ENCODE measurements at places on chromosomes 6 and 20.

DNA sequence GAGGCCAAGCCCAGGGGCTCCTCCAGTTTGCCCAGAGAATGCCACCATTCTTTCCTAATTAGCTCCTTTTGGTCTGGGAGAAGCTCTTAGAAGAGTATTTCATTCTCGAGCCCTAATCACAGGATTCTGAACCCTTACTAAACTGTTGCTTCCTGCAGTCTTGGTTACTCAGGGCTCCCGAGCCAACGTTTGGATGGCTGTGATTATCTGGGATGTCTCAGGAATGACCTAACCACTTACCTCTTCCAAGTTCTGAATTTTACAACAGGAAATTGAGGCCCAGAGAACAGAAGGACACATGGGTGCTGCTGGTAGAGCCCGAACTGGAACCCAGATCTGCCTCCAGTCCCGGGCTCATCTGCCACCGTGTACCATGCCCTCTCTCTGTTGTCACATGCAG lies 22.2 kb upstream of the PNPLA1 start:
- no peak for DNase-seq

GRCh38 chr6:74690365-74690764 lies 515.5 kb downstream of the COL12A1 start:
- DNase-seq: no peak

GRCh38 chr6:11463398-11463780 lies 74.2 kb upstream of the TMEM170B start:
- DNase-seq: no peak

- DNase-seq: peak; percentile 7
These were observed 29.1 kb upstream of the ZC3H12D start for GRCh38 chr6:149513915-149514314.

DNA sequence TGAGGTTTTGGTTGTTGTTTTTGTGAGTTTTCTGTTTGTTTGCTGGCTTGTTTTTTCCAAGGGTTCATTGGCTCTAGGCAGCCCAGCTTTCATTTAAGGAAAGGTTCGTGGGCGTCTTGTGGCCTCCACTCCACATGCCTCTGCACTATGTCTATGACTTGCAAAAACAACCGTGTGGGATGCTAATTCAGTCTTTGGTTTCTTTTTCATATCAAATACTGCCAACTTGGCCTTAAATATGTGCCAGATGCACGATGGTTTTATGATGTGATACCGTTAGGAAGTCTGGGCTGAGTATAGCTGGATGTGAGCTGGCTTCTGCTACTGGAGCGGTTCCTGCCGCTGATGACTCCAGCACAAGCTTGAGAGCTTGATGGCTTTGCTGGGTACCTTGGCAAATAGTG lies 96.3 kb downstream of the BMP2 start:
- peak; percentile 33 for DNase-seq

DNA sequence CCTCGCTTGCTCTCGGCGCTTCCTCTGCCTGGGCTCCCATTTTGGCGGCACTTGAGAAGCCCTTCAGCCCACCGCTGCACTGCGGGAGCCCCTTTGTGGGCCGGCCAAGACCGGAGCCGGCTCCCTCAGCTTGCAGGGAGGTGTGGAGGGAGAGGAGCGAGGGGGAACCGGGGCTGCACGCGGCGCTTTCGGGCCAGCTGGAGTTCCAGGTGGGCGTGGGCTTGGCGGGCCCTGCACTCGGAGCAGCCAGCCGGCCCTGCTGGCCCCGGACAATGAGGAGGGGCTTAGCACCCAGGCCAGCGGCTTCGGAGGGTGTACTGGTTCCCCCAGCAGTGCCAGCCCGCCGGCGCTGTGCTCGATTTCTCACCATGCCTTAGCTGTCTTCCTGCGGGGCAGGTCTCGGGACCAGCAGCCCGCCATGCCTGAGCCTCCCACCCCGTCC lies 10.2 kb upstream of the SRPK1 start:
- no peak for DNase-seq

DNA sequence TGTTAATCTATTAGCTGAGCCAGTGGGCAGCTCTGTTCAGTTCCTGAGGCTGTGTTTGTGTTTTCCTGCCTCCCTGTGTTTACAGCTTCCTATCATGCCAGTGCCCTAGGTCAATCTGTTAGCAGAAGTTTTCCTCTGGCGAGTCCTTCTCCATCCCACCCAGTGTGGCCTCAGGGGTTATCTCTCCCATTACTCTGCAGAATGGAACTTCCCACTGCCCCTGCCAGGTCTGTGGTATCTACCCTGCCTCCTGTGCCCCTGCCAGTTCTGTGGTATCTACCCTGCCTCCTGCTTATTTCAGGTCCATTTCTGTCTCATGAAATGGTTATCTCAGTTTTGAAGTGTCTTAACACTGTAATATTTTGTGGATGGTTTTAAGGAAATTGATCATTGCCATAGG lies 63.1 kb downstream of the SLX4IP start:
- no peak for DNase-seq

DNA sequence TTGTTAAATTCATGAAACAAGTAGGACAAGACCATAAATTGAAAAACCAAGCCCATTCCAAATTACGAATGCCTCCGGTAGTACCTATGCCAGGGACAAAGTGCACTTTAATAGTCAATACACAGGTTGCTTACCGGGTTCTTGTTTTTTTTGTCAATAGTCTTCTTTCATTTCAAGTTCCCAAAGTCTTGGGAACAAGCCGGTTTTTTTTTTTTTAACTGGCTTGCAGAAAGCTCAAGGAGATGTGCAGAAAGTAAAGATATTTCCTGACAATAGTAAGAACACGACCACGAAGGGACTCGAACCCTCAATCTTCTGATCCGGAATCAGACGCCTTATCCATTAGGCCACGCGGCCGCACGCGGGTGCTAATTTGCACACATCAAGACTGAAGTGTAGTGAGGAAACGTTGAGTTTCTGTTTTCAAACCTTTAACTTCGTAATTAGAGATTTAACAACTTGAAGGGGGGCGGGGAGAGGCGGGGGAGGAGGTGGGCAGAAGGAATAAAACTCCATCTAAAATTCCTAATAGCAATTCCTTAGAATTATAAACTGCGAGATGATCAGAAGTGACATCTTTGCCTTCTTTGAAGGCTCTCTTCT lies 181.0 kb downstream of the TRIM27 start:
- DNase-seq: no peak

- no peak for DNase-seq
These were observed 3.7 kb upstream of the TMEM242 start for GRCh38 chr6:157326979-157327378.

- DNase-seq: no peak
These were observed 1235.4 kb upstream of the GJE1 start for GRCh38 chr6:140897349-140897748.

- DNase-seq: no peak
These were observed 241.8 kb upstream of the BMP2 start for GRCh38 chr20:6525447-6526303.

DNA sequence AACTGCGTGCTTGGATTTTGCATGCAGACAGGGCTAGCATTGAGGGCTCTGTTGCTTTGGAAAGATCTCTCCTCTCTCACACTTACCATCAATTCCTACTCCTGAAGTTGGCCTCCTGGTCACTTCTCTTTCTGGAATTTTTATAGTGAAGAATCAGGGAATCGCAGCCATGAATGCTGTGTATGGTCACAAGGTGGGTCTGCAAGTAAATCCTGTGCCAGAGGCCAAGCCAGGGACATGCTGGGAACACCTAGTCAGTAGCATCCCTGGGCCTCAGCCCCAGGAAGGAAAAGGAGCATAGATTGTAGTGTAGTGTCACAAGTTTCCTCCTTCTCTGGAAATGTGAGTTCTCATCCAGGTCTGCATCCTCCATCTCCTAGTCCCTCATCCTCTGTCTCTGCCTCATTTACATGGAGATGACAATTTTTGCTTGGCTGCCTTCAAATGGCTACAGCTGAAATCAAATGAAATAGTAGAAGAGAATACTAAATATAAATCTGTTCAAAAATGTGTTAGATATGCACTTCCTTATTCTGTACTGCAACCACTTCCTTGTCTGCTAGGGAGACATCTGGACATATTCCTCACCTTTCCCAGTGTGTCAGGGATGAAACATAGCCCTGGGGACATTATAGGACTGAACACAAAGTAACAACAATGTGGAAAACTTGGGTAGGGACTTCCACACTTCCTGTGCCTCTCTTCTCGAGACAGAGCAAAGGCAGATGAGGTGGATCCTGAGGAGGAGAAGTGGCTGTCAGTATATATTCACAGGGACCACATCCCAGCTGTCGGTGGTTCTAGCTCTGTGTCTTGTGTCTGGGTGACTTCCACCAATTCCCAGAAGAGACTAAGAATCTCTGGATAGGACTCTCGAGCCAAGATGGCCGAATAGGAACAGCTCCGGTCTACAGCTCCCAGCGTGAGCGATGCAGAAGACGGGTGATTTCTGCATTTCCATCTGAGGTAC lies 17.0 kb downstream of the CST9 start:
- DNase-seq: no peak

DNA sequence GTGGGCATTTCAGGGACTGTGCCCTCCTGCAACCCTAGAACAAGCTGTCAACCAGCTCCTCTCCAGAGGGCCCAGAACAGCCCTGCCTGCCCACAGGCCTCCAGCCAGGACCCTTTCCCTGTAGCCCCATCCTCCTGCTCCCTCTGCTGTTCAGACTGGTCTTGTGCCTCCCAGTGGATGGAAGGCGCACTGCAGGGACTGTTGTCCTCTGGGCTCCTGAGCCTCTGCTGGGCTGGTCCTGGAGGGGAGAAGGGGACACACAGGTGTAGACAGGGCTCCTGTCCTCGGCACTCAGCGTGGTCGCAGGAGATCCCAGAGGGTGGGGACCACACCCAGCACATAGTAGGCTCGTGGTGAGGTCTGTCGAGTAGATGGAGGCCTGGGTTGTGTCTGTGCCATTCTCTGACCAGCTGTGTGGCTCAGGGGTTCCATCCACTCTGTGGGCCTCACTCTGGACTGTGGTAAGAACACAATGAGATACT lies 11.5 kb downstream of the ITPR3 start:
- peak; percentile 24 for DNase-seq

- DNase-seq: no peak
These were observed 5.4 kb downstream of the CITED2 start for GRCh38 chr6:139369068-139369467.

GRCh38 chr20:3861191-3861590 lies 14.6 kb downstream of the MAVS start:
- no peak for DNase-seq

- peak; percentile 20 for DNase-seq
These were observed 7.3 kb downstream of the ZKSCAN3 start for GRCh38 chr6:28357036-28357435.

GRCh38 chr6:43199912-43200311 lies 17.9 kb downstream of the CUL9 start:
- DNase-seq: no peak

- DNase-seq: no peak
These were observed 746.0 kb upstream of the DEFB115 start for GRCh38 chr20:30511322-30512030.

- DNase-seq: peak; percentile 58
These were observed 13.1 kb downstream of the VSTM2L start for GRCh38 chr20:37915800-37916570.

DNA sequence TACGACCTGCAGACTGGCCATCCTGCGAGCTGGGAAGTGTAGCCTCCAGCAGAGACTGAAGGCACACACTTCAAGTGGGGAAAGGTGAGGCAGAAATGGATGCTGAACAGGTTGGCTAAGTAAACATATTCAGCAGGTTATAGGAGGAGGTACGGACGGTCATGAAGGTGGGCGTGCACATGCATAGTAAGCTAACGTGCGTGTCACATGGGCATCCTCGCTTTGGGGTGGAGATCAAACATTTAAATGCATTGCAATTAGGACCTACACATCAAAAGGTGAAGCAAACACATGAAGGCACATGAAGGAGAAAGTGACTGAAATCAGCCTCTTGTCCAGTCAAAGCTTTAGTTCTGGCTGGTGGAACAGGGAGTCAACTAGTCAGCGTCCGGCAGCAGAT lies 305.6 kb upstream of the EXOC2 start:
- no peak for DNase-seq

DNA sequence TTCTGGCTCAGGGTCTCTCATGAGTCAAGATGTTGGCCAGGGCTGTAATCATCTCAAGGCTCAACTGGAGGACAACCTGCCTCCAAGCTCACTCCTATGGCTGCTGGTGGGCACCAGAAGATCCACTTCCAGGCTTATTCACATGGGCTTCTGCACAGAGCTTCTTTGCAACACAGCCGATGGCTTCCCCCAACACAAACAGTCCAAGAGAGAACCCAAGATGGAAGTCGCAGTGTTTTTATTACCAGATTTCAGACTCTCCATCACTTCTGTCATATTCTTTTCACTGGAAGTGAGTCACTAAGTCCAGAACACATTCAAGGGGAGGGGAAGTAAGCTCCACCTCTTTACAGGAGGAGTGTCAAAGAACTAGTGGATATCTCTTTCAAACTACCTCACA lies 75.5 kb downstream of the CD164 start:
- no peak for DNase-seq

DNA sequence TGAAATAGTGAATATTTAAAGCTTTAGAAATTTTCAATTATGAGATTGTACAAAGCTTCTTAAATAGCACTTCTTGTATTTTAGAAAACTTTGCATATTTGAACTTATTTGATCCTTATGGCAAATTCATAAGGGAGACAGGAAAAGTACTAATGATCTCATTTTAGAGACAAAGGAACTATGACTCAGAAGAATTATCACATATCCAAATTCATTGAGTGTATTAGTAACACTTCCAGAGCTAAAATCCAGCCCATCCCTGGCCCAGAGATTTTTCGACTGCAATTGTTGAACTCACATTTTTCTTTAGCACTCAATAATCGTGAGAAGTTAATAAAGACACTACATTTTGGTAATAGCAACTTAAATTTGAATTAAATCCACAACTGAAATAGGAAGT lies 704.3 kb downstream of the EPM2A start:
- no peak for DNase-seq

GRCh38 chr20:17315407-17316231 lies 88.8 kb downstream of the PCSK2 start:
- no peak for DNase-seq

- DNase-seq: no peak
These were observed 130.3 kb downstream of the MMUT start for GRCh38 chr6:49332781-49333180.

DNA sequence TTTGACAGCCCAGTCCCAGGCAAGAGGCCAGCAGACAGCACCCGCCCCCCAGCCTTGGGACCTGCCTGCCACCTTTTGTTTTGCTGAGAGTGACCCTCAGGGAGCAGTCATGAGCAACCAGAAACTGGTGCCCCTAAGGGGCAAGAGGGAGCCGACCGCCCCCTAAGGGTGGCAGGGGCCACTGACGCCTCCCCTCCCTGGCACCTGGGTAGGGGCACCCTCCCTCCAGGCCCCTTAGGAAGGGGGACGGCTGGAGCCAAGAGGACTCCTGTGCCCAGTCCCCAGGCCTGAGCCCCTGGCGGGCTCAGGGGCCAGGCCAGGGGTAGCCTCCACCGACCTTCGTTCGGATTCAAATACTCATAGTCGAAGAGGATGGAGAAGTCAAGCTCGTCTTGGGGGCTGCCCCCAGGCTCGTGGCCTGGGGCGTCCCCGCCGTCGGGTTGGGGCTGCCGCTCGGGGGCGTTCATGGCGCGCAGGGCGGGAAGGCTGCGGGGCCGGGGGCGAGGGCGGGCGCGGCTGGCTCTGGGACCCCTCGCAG lies 417 bp downstream of the NFATC2 start:
- no peak for DNase-seq

- DNase-seq: no peak
These were observed 457.8 kb downstream of the EPM2A start for GRCh38 chr6:145277358-145278086.

Measured in Ammon's horn (tissue), 1 donor.